Inflammatory macrophage (primary cell): ENCODE measurements at places on chromosomes 3 and 15.
A peak's percentile ranks its signal among the peaks of the same experiment; 100 is the strongest.

- peak; percentile 64 for DNase-seq
Measured at GRCh38 chr3:100437721-100438622, 36.6 kb downstream of the LNP1 start.

GRCh38 chr3:72161881-72162595 is 377.1 kb upstream of the PROK2 start:
- no peak for DNase-seq

GRCh38 chr15:41281236-41281635 is 50.2 kb downstream of the CHP1 start:
- no peak for DNase-seq

- DNase-seq: peak; percentile 79
Measured at GRCh38 chr3:16048435-16049318, 125.8 kb upstream of the GALNT15 start.

GRCh38 chr15:87816016-87816415 is 440.5 kb downstream of the NTRK3 start:
- DNase-seq: no peak

GRCh38 chr3:44056446-44057240 is 185.0 kb upstream of the TOPAZ1 start:
- DNase-seq: no peak

GRCh38 chr3:158339638-158340037 is 229.7 kb downstream of the RSRC1 start:
- DNase-seq: no peak

DNA sequence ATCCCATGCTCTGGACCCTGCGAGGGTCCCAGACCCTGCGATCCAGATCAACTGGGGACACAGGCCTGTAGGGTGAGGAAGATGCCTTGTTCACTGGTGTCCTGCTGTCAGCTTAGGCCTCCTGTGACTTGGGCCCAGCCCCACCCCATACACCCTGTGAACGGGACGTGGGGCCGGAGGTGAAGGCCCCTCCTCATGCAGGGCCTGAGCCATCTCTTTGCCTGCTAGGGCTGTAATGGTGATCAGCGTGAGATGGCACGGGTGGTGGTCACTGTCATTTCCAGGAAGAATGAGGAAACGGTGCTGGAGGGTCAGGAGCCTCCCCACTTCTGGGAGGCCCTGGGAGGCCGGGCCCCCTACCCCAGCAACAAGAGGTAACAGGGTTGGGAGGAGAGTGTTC is 12.4 kb downstream of the VILL start:
- DNase-seq: no peak

DNA sequence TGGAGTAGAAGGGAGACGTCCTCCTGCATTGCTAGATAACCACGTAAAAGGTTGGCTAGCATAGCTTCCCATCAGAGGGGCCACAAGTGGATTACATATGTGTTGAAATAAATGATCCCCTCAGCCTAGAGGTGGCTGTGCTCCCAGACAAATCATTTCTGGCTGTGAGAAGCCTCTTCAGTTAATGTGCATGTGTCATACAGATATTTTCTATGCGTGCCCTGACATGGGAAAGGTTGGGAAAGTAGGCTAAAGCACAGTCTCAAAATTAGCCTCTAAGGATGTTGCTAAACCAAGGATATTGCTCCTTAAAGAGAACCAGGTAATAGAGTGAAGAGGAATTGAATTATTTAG is 17.8 kb downstream of the USP3 start:
- no peak for DNase-seq

- no peak for DNase-seq
Measured at GRCh38 chr15:101617390-101617965, 34.7 kb downstream of the TM2D3 start.

- DNase-seq: no peak
Measured at GRCh38 chr3:192261135-192261534, 466.2 kb downstream of the FGF12 start.

GRCh38 chr3:23741036-23741706 is 64.6 kb upstream of the UBE2E1 start:
- peak; percentile 27 for DNase-seq
